ENCODE measurements at places on chromosomes 11 and 22.

- DNase-seq = no peak
Observed at GRCh38 chr11:115745610-115746512, 241.6 kb upstream of the CADM1 start.

GRCh38 chr22:50146439-50147238 lies 23.9 kb upstream of the PANX2 start:
- DNase-seq = peak; percentile 77

DNA sequence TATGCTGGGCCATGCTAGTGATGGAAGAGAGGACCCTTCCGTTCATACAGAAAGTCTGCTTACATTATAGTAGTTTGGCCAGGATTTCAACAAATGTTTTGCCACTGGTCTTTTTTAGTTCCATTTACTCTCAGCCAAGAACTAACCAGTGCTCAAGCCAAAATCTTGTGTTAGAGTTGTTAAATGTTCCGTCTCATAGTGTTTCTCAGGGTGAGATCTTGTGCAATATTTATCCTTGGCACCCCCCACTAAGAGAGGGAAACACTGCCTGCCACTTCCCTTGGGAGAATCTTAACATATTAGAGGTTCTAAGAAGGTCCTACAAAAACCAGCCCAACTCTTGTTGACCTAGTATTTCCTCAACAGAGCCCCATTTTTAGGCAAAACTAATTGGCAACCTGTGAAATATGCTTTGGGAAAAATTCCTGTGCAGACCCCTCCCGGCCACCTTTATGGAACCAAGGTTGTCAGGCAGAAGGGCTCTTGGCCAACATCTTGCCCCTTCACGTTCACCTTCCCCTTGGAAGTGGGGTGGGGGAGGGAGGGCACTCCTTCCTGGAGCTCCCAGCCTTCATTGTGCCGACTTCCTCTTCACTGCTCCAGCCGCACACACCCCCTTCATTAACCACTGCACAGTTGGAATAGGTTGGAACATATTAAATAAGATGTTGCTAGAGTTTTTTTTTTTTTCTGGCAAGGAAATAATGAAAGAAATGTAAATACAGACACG lies 173.2 kb upstream of the SORL1-AS1 start:
- DNase-seq = no peak

- DNase-seq = no peak
Observed at GRCh38 chr11:96098511-96099241, 174.8 kb upstream of the MTMR2 start.

DNA sequence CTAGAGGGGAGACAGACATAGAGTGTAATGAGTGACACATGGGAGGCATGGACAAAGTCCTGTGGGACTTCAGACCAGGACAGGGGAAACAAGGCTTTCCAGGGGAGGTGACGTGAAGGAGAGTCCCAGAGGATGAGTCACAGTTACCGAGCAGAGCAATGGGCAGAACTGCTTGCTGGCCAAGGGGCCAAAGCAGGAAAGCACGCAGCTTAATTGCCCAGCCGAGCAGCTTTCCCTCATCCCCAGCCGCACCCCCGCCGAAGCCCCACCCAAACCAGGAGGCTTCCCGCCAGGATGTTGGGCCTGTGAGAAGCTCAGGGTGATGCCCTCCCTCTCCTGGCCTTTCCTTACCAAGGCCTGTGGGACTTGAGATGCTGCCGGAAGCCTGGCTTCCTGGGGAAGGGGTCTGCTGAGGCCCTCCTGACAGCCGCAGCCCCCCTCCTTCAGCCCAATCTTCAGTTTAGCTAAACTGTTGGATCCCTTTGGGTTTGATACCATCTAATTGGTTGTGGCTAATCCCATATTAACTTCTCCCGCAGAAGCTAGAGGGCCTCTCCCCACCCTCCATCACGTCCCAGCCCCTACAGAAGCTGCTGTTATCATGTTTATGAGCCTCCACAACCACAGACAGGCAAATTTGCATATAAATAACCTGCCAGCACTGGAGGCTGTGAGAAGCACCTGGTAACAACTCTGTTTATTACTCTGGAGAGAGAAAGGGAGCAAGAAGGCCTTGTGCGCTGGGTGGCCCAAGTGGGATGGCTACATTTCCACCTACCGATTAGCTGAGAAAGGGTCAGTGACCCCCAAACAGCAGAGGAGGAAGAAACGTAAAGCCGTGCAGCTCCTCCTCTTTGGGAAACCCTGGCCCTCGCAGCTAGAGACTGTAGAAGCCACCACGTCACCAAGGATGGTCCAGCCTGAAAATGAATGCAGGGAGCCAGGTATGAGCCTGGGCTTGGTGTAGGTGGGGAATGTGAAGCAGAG lies 80.0 kb downstream of the TRIM29 start:
- no peak for DNase-seq

- DNase-seq = no peak
Observed at GRCh38 chr11:86459682-86460460, 85.2 kb downstream of the CCDC81 start.

DNA sequence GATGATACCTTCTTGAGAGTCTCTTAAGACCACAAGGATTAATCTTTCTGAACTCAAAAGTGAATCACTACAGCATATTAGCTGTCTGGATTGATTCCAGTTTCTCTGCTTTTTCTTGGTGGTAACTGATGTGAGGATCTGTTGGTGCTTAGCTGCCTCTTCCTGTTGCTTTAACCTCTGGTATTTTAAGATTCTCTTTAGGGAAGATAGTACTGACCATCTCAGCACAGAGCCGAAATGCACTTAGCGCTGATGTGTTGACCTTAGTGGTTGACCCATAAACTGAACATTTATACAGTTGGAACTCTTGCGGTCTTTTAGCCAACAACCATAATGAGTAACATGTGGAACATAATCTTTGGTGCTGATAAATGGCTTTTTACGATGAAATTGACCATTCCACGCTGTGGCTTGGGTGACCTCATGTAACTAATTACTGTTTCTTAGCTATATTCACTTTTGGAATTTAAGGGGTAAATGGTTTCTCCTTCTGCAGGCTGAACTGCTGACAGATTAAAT lies 33.7 kb downstream of the APLP2 start:
- no peak for DNase-seq

DNA sequence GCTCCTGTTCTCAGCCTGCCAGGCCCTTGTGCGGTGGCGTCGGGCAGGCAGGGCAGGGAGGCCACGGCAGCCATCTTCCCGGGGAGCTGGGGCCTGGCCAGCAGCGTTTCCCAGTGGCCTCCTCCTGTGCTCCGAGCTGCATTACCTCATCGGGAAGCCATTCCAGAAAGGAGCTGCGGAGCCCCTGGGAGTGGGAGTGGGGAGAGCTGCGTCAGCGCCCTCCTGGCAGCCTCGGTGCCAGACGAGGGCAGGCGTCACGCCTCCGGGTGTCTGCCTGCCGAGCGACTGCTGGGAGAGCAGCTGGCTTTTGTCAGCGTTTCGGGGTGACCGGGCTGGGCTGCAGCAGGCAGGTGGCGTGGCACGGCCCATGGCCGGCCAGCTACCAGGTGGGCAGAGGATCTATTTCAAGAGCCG lies 30.9 kb upstream of the WNT7B start:
- no peak for DNase-seq

- DNase-seq = no peak
Observed at GRCh38 chr11:12938590-12939247, 70.4 kb upstream of the RASSF10 start.

DNA sequence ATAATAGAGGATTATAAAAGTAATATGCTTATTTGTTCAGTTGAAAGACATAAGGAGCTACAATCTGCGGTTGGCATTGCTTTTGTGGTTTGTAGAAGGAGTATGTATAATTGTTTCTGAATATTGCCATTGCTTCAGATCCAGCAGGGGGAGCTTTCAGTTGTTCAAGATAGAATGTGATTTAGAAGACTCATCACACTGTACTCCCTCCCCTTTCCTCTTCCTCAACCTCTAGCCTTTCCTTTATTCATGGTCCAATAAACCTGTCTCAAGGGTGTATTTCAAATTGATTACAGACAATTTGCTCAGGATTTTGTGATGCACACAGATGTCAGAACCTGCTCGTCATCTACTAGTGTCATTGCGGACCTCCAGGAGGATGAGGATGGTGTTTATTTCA lies 9.8 kb downstream of the PRMT3 start:
- peak; percentile 27 for DNase-seq

- no peak for DNase-seq
Observed at GRCh38 chr11:68550485-68550817, 89.9 kb downstream of the PPP6R3 start.

DNA sequence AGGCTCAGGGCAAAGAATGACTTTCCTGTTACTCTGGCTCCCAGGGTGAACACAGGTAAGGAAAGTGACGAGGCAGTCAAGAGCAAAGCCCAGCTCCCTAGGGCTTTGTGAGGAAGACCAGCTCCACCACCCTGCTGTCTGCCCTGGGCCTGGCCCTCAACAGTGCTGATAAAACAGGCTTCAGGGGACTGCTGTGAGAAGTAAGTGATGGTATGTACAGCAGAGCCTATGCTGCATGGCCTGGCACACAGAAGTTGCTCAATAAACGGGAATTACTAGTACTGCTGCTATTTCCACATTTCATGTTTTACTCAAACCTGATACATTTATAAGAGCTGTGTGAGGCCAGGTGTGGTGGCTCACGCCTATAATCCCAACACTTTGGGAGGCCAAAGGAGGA lies 50.3 kb downstream of the MICAL3 start:
- no peak for DNase-seq

- DNase-seq = peak; percentile 7
Observed at GRCh38 chr22:41799486-41800347, 762 bp upstream of the CCDC134 start.

GRCh38 chr11:64868904-64869570 lies 9.4 kb downstream of the EHD1 start:
- DNase-seq = no peak

DNA sequence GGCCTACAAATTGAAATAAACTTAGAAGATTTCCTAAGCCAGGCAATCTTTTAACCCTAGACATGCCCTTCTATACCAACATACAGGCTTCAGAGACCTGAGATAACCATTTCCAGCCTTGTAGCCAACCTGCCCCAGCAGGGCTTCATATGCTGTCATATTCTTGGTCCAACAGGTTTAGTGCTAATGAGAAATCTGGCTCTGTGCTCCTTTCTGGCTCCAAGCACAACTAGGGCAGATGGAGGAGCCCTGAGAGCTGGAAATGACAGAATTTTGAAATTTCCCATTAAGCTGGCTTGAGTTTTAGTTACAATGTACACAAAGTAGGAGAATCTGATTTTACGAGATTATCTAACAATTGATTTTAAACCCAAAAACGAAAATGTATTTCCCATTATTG lies 323.0 kb upstream of the CCDC90B start:
- no peak for DNase-seq

- no peak for DNase-seq
Observed at GRCh38 chr11:72688929-72689328, 14.7 kb upstream of the PDE2A start.

- DNase-seq = no peak
Observed at GRCh38 chr11:100105982-100106358, 581.1 kb upstream of the ARHGAP42 start.

GRCh38 chr11:62774407-62774806 lies 3.2 kb downstream of the TAF6L start:
- DNase-seq = no peak

- DNase-seq = no peak
Observed at GRCh38 chr11:59267736-59268475, 55.2 kb upstream of the MPEG1 start.

DNA sequence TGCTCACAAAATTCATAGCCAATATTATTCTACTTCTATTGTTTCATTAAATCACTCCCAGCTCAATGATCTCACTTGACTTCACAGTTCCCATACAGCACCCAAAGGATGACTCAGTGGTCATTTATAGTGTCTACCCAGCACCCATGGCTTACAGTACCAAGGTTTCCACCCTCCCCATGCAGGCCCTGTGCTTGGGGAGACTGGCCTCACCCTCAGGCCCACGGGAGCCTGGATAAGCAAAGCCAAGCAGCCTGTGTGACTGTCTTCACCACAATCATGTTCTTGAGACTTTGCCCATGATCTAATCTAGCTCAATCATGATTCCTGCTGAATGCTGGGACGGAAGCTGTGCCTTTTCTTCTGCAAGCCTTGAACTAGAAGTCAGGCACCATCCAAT lies 97.6 kb downstream of the SLC36A4 start:
- no peak for DNase-seq

DNA sequence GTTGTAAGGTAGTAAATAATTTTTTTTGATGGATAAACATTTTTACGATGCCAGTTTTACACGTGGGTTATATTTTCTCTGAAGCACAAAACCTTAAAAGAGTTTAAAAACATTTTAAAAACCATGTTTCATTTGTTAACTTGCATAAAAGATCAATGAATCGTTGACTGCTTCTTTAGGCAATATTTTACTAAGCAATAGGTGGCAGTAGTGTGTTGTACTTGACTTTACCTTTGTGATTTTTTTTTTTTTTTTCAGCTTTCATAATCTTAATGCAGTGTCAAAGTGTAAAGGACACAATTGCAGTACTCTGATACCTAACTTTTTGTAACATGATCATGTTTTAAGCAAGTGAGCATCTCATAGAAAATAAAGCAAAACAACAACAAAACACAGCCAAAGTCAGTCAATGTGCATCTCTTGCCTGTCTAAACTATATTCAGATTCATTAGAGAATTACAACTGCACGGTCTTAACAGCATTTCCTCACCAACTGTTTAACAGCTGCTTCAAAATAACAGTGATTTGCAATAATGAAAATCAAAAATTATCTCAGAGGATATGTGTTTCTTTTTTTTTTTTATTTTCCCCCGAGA lies 27.7 kb downstream of the DNAJC24 start:
- peak; percentile 3 for DNase-seq

DNA sequence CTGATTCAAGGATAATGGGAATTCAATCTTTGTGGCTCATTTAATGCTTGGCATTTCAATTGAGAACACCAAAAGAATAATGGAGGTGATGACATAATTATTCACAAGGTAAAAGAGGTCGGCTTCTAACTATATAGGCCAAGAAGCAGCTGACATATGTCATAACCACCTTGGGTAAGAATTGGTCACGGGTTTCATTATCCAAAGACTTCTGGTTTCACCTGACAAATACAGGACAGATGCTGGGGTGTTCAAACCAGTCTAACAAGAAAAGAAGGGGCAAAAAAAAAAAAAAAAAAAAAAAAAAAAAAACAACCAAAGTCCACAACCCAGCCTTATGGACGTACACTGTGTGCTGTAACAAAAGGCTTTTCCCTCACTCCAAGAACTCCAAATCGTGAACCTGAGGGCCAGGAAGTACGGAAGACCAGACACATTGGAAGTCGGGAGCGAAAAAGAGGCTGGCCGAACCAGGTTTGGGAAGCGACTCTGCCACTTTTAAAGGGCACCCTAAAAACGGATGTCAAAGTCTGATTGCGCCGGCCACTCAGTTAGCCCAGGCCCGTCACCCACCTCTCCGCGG lies 385 bp downstream of the HARBI1 start:
- peak; percentile 28 for DNase-seq

DNA sequence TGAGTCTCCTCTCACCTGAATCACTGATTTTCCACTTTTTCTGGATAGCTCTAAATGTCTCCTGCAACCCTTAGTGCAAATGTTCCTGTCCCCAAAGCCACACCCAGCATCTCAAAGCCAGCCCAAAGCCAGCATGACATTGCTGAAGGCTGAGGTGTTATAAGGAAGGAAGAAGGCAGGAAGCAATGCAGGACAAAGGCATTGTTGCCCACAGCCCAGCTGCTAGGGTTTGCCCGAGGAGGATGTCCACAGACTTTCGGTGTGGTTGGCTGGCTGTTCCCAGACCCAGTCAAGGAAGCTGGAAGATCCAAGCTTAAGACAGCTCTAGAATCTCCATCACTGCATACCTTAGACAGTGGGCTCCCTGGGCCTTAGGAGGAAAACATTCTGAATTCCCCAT lies 23.5 kb downstream of the CHST1 start:
- DNase-seq = no peak
